Suppressor macrophage (primary cell): ENCODE measurements at places on chromosomes 12 and 14.

- no peak for DNase-seq
Observed at GRCh38 chr12:110424237-110424636, 20.7 kb upstream of the ANAPC7 start.

DNA sequence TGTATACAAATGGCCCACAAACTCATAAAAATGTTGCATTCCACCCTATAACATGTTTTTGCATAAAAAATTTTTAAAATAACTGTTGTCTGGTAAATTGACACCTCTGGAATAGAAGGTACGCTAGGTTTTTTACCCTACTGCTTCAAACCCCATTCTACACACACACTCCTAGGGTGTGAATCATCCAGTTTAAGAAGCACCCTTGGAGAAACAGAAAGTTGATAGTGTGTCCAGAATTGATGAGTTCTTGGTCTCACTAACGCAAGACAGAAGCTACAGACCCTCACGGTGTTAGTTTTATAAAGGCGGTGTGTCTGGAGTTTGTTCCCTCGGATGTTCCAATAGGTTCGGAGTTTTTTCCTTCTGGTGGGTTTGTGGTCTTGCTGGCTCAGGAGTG is 158.5 kb downstream of the KLRB1 start:
- no peak for DNase-seq

DNA sequence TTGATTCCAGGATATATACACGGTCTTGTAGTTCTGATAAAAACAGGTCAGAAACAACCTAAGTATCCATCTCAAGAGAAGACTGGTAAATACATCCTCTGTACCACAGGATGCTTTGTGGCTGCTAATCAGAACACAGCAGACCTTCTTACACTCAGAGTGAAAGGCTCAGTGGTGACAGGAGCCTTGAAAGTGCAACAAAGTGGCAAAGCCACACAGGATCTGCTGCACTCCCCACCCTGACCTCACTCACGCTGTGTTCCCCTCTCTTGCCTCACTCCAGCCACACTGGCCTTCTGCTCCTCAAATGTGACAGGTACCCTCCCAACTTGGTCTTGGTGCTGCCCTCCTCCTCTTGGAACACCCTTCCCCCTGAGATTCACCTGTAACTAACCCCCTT is 98.1 kb upstream of the GRIP1 start:
- DNase-seq, result no peak

DNA sequence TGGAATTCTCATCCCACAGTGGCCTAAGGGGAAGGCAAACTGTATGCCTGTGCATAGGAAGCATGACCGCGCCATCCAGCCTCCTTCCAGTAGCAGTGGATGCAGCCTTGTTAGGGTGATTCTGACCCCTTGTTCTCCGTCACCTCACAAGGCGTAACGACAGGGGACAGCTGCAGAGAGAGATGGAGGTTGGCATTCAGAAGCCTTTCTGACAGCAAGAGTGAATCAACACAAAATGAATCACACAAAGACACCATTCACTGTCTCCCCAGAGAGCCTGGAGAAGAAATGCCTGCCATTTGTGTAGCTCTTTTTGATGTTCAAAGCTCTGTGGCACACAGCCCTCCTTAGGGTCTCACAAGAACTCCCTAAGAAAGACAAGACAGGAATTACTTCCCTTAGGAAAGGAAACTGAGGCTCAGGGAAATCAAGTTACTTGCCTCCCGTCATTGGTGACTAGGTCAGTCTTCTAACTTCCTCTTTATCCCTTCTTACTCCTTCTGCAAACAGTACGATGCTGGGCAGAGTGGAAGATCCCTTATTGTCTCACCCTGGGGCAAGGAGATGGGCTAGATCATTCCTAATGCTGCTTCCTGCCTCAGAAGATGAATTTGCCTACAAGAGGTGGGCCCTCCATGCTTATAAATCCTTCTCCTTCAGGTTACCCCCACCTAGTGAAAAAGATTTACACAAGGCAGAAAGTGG is 280.9 kb downstream of the CACNA1C start:
- DNase-seq, result peak; percentile 47

GRCh38 chr14:54489731-54490444 is 1.1 kb upstream of the GMFB start:
- no peak for DNase-seq

- DNase-seq, result no peak
Observed at GRCh38 chr14:94596361-94596760, 15.1 kb downstream of the SERPINA5 start.

DNA sequence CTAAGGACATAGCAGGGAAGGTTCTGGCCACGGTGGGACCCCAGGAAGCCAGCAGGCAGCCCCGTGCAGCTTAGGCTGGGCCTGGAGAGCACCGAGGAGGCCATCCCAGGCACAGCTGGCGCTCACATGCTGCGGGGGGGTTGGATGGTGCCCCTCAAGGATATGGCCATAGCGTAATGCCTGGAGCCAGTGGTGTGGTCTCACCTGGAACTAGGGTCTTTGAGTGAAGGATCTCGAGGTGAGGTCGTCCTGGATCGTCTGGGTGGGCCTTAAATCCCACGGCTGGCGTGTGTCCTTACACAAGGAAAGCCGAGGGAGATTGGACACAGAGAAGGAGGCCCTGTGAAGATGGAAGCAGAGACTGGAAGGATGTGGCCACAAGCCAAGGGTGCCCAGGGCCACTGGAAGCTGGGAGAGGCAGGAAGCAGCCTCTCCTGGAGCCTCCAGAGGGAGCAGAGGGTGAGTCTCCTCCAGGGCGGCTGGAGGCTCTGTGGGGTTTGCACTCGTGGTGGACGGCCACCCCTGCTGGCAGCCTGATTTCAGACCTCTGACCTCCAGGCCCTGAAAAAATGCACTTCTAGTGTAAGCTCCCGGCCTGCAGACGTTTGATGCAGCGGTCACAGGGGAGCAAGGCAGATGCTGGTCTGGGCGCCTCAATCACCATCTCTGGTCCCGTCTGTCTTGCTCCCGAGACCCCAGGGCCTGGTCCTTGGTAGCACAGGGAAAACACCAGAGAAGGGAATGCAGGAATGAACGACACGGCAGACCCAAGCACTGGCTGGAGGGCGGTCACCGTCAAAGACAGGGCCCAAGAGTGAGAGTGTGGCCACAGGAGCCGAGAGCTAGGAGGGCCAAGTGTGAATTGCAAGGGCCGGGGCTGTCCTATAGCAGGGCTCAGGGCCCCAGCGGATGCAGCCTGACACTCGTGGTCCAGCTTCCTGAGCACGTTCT is 218.6 kb downstream of the KIF26A start:
- no peak for DNase-seq

DNA sequence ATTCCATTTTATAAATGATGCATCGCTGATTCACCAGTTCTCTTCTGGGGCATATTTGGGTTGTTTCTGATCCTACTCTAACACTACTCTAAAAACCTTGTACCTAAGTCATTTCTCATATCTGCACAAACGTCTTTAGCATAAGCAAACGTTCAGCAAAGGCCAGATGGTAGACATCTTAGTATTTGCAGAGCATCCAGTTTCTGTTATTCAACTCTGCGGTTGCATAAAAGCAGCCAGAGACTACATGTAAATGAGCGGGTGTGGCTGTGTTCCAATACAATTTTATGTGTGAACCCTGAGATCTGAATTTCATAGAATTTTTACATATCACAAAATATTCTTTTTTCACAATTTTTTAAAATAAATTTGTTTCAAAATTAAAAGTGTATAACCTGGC is 22.8 kb upstream of the MMP17 start:
- no peak for DNase-seq

DNA sequence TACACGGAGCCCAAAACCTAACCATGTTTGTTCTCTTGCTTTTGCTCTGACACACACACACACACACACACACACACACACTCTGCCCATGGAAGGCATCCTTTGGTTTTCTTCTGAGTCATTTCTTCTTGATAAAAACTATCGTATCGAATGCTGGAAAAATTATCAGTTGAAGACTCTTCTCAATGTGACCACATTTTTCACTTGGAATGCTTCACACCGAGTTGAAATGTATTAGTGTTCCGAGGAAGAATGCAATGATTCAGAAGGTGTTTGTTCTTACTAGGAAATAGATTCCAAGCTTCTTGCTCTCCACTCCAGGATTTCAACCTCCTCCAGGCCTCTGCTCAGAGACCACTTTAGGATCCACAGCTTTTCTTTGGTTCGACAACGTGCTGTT is 226.3 kb downstream of the MON2 start:
- DNase-seq, result no peak

GRCh38 chr12:130127532-130127911 is 34.7 kb upstream of the FZD10 start:
- no peak for DNase-seq

DNA sequence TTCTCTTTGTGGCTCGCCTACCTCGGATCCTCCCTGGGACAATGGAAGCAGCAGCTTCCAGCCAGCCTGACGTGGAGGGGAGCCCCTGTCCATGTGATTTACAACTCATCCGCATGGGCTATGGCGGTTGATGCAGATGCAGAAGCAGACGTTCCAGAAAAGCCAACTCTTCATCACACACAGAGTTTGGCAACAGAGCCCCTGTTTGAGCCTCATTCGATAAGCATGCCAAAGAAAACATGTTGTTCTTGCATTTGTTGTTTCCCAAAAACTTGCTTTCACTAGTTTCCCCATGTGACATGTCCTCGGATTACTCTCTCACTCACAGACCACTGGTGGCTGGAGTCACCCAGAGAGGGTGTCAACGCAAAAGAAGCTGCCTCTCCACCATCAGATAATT is 16.4 kb upstream of the TC2N start:
- no peak for DNase-seq

GRCh38 chr14:51682411-51682810 is 30.7 kb downstream of the FRMD6 start:
- no peak for DNase-seq

GRCh38 chr14:73591690-73592449 is at the start of gene ACOT4:
TSS of gene ACOT4 (plus strand) at chr14:73591873. CDS start at chr14:73591960, 87 bp downstream.
- DNase-seq, result peak; percentile 84

- no peak for DNase-seq
Observed at GRCh38 chr12:31966558-31967205, 7.5 kb downstream of the RESF1 start.

DNA sequence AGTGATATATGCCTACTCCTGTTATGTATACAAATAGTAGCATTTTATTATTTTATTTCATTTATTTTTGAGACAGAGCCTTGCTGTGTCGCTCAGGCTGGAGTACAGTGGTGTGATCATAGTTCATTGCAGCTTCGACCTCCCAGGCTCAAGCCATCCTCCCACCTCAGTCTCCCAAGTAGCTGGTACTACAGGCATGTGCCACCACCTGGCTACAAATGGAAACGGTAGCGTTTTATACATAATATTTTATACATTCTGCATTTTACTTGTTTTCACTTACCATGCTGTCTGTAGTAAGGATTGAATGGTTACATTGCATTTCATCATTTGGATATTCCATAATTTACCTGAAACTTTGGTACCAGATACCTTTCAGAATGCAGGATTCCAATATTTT is 14.1 kb downstream of the C1R start:
- no peak for DNase-seq

- DNase-seq, result peak; percentile 68
Observed at GRCh38 chr12:102769323-102769916, 147.6 kb downstream of the PAH start.

- no peak for DNase-seq
Observed at GRCh38 chr14:32375663-32376062, 46.6 kb downstream of the AKAP6 start.

- no peak for DNase-seq
Observed at GRCh38 chr14:81449576-81449975, 49.5 kb upstream of the STON2 start.

DNA sequence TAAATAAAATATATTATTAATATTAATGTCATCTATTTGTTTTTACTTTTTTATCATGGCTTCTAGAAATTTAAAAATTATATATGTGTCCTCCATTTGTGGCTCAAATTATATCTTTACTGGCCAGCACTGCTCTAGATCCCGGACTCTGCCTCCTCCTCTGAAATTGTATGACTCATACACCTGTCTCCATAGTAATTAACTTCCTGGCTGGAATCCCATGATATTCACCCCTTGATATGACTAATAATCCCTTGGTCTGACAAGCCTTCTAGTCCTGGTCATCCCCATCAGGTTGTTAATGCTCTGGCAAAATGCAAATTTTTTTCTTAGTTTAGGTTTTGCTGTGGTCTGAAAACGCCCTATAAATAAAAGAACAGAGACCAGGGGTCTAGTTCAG is 116.2 kb downstream of the BMP4 start:
- no peak for DNase-seq

DNA sequence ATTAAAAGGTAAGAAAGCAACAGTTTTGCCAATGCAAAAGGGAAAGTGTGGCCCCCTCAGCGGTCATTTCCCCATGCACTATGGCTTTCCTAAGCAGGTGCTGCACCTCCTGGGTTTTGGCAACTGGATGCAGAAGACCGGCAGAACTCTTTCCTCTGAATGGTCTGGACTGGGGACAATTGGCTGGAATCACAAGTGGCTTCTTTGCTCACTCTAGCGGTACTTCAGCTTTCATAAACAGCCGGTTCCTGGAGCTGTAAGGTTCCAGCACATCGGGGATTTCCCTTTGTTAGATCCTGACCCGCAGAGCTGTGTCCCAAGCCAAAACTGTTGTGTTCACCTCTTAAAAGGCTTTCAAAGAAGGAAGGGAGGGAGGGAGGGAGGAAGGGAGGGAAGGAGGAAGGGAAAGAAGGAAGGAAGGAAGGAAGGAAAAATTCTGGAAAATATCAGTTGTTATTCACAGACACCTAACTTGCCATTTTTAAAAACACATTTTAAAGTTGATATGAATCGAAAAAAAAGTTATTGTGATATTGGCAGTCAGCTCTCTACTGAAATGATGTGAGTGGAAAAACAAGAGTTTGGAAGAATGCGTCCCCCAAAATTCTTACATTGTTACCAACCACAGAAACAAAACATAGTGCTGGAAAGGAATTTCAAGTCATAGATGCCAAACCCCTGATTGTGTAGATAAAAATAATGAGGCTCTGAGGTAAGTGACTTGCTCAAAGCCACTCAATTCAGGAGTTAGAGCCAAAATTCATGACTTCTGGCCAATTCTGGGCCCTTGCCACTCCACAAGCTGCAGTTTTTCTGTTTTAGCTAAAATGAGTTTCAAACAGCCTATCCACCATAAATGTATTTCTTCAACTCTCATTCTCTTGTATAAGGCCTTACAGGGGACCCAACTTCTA is 220.6 kb upstream of the HMGA2 start:
- DNase-seq, result no peak

DNA sequence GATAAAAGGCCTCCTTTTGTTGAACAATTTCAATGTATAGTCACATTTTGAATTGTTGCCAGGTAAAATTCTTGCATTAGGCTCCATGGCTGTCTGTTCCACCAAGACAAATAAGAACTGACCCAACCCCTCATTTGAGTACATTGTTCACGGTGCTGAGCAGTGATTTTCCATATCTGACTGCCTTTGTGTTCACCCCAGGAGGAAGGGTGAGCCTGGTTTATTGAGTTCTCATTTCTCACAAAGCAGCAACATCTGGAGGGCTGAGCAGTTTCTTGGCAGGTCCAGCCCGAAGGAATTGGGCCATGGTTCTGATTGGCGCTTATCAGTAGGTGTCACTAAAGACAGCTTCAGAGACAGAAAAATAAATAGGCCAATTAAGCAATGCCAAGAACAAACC is 149.1 kb downstream of the BMP4 start:
- no peak for DNase-seq

GRCh38 chr12:12265571-12266388 is 1.1 kb downstream of the LRP6 start:
- DNase-seq, result peak; percentile 9

GRCh38 chr14:96409701-96410100 is 17.8 kb downstream of the AK7 start:
- DNase-seq, result no peak

GRCh38 chr12:130246560-130246959 is 84.3 kb downstream of the FZD10 start:
- no peak for DNase-seq
